ENCODE measurements at places on chromosomes 4 and X.

GRCh38 chr4:63218856-63219255, 1190.4 kb downstream of the TECRL start:
- no peak for DNase-seq

DNA sequence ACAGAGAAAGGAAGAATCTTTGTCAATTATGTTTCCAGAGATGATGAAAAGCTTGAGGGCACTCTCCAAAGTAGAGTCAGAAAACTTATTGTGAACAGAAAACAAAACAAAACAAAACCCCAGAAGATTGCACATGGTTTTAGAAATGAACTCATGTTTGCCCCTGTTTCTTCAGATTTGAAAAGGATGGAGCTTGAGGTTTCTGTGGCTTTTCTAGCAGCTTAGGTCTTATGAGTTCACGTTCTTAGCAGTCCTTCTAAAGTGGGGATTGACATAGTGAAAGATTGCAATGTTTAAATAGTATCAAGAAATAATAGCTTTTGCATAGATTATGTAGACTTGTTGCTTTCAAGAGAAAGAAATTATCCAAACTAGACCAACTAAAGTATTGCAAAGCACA, 421.8 kb downstream of the GBA3 start:
- no peak for DNase-seq

GRCh38 chr4:149164282-149164681, 651.4 kb downstream of the IQCM start:
- DNase-seq, result no peak

DNA sequence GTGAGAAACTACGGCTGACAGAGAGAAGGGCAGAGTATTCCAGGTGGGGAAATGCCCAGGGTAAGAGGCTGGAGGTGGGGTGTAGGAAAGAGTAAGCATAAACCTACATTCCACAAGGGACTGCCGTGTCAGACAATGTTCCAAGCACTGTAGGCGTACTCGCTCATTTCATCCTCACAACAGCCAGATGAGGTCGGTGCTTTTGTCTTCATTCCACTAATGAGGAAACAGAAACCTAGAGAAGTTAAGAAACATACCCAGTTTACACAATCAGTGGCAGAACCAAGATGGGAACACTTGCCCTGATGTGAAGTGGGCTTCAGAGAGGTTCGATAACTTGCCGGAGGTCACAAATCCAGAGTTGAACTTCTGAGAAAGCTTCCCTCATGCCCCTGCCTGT, 4.6 kb downstream of the SASH3 start:
- DNase-seq, result no peak

DNA sequence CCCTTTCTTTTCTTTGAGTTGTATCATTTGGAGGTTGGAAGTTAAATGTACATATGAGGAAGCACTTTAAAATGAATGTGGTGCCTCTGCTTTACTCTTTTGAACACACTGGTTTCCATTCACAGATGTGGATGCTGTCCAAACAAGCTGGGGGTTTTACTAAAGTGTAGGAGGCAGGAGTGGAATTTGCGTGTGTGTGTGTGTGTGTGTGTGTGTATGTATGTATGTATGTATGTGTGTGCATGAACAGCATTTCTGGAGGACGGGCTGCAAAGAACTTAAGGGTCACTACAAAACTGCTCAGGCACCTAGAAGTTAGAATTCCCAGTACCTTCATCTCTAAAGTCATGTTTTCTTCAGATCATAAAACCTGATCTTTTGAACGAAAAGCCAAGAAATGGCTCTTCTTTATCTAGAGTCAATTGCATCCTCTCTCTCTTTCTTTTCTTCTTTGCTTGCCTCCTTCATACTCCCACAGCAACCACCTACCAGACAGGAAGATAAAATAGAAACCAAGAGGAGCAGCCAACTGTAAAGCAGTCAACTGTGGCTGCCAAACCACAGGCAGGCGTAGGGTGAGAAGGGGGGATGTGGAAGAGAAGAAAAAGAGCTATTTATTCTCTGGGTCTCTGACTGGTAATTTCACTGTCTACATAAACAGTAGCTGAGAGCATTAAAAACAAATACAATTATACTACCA, 177.0 kb upstream of the RASGEF1B start:
- no peak for DNase-seq

DNA sequence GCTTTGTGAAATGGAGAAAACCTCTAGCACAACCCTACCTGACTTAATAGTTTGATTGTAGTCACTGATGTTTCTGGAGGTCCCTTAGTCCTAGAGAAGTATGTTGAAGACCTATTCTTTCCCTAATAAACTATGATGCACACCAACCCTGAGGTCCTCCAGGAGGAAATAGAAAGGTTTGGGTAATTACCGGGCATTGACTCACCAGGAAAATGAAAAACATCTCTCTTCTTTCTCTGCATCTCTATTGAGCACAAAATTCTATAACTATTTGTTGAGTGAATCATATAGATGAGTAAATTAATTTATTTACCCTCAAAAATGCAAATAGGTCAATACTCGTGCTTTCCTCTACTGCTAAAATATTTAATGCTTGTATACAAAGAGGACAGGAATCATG, 582.4 kb upstream of the FAM241A start:
- no peak for DNase-seq

GRCh38 chr4:108940634-108941033, 177.8 kb upstream of the ETNPPL start:
- no peak for DNase-seq

DNA sequence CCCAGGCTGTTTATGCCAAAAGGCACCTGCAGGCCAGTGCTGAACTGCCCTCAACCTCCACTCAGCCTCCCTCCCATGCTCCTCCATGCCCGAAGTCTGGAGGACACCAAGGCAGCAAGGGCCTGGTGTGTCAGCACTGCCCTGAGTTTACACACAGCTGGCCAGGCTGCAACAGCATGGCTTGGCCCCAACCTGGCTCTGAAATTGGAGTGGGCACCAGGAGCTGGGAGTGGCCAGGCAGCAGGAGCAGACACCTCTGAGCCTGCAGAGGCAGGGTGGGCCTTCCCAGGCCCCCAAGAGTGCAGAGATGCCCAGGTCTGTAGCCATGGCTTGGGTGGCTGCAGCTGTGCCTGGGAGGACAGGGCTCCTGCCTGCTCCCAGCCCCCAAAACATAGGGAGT, 571.2 kb upstream of the ACTRT1 start:
- no peak for DNase-seq

DNA sequence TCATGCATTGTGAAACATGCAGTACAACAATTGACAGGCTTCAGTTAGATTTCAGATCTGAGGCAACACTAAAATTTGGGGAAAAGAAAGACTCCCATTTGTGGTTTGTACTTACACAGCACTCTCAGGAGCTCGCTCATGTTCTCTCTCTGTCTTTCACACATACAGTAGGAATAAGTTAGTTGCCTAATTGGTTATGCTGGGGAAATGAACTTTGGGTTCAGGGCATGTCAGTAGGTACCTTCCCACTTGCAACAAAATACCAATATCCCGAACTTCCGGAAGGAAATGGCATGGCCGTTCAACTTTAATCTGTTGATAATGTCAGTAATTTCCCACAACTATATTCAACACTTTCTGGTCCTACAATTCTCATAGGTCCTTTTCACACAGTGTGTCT, 218.4 kb downstream of the RELL1 start:
- no peak for DNase-seq

GRCh38 chr4:53688186-53688790, 97.0 kb upstream of the LNX1 start:
- no peak for DNase-seq

- no peak for DNase-seq
Measured at GRCh38 chr4:168593399-168593798, 96.5 kb downstream of the PALLD start.

- DNase-seq, result no peak
Measured at GRCh38 chr4:144283526-144283925, 143.0 kb upstream of the GYPA start.

DNA sequence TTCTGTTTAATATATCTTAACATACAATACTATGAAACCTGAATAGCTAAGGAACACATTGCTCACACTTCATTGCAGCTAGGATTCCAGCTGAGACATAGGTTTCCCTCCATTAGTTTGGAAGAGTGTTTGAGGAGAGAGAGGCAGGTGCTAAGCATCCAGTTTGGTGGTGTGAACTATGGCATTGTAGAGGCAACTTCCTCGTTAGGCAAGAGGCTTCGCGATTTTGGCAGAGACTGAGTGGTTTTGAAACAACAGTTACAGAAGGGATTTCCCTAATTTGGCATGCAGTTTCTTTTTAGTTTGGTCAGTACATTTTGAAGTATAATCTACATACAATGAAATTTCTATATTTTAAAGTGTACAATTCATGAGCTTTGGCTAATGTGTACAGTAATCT, 117.1 kb upstream of the BMP3 start:
- DNase-seq, result no peak

- DNase-seq, result no peak
Measured at GRCh38 chr4:161642708-161643107, 521.1 kb downstream of the FSTL5 start.

GRCh38 chrX:27976284-27976683, 5.0 kb downstream of the DCAF8L1 start:
- DNase-seq, result no peak

DNA sequence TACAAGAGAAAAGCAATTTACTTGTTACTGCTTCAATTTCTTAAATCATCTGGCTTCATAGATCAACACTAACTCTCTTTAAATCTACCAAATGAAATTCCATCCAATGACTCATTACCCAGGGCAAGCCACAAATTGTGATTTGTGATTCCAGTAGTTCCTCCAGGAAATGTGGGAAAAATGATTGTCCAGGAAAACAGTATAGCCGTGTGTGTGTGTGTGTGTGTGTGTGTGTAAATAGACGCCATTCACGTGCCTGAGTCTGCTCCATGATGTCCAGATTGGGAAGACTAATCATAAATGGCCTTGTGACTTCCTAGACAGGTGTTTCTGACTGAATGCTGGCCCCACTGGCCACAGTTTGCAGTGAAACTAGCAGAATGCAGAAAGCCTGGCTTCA, 121.3 kb downstream of the HS6ST2 start:
- DNase-seq, result no peak

DNA sequence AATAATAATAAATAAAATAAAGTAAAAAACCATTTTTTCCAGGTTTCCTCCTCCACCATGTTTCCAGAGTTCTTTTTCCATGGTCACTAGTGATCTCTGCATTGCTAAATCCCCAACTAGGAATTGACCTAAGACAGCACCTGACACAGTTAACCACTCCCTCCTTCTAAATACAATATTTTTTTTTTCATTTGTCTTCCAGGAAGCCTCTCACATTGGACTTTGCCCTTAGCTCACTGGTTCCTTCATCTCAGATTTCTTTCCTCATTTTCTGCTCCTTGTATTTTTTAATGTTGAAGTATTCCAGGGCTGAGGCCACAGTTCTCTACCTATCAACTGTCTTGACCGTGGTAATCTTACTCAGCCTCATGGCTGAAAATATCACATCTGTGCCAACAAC, 187.3 kb upstream of the FAM241A start:
- DNase-seq, result no peak

- no peak for DNase-seq
Measured at GRCh38 chrX:47574076-47574546, 8.1 kb upstream of the TIMP1 start.

- DNase-seq, result no peak
Measured at GRCh38 chrX:108271397-108271787, 166.8 kb downstream of the COL4A6 start.

DNA sequence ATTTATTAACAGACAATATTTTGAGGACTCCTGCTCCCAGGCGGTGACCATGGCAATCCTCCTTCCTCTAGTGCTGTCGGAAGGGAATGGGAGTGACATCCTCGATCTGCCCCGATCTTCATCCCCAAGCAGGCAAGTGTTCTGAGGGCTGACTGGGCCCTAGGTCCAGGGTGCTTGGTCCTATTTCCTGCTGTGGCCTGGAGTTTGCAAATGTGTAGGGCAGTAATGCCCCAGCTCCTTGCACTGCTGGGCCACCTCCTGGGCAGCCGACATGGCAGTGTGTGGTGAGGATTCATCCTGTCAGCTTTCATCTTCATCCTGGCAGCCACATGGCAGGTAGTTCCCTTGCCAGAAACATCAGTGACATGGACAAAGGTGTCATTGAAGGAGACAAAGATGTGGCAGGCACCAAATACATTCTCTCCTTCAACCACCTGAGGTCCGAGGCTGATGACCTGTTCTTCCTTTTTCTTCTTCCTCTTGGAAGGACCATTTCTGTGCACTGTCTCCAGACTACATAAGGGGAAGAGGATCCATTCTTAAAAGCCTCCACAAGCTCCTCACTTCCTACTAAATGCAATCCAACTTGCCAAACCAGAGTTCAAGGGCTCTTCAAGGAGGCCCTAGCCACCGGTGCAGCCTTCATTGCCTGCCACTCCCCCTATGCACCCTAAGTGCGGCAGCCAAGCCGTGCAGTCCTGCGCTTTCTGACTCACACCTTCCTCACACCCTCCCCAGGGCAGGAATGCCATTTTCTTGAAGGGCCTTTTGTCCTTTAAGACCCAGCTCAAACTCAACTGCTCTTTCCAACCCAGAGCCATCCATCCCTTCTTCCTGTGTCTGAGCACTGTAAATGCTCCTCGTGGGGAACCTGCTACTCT, 65.7 kb downstream of the TMEM154 start:
- no peak for DNase-seq

DNA sequence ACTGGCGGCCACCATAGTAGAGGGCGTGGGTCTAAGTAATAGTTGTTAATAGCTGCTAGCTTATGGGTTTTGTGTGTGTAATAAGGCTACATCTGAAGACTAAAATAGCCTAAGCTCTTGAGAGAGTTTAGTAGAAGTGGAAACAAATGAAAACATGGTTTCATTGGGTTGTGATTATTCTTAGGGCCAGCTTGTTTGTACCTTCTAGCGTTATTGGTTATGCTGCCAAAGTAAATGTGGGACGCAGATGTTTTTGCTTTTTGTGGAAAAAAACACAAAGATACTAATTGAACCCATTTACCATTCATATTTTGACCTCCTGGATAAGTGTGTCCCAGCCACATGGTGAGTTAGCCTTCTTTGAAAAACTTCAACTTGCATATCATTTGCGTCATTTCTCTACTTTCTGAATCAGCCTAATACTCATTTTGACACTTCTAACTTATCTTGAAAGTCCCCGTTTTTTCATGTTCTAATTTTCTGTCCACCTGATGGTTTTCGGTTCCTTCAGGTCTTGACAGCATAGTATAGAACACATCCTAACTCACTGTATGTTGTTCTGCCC, 305.3 kb downstream of the FRMPD4 start:
- DNase-seq, result no peak

DNA sequence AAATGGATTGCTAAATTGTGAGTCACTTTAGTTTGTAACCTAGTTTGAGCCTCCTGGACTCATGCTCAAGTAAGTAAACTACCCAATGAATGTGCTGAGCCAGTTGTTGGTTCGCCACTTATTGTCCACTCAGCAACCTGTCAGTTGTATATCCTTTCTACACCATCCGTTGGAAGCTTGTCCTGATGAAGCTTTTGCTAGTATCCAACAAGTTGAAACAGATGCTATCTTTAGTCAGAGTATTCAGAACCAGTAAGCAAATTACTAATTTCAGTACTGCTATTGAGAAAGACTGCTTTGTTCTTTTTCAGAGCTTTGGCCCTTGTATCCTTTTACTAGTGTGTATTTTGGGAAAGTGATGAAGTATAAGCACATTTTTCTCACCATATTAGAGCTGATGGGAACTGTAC, 4.3 kb upstream of the NAA15 start:
- no peak for DNase-seq
